ENCODE measurements at places on chromosomes 2 and 18.

- DNase-seq, result no peak
These were observed 19.3 kb downstream of the TMEM247 start for GRCh38 chr2:46498681-46499080.

DNA sequence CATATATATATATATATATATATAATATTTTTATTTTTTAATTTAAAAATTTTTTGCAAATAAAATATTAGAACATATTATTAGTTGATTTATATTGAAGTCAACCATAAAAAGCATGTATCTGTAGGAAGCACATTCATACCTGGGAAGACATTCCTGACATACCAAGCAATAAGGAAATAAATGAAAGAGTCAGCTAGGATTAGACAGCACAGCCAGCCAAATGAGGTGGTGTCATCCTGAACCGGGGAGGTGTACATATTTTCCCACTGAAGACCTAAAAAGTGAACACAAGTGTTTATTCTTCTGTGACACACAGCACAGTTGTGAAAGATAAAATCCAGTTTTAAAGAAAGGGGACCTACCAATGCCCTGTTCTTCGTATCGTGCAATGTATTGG is 149.2 kb downstream of the ABCA12 start:
- DNase-seq, result no peak

DNA sequence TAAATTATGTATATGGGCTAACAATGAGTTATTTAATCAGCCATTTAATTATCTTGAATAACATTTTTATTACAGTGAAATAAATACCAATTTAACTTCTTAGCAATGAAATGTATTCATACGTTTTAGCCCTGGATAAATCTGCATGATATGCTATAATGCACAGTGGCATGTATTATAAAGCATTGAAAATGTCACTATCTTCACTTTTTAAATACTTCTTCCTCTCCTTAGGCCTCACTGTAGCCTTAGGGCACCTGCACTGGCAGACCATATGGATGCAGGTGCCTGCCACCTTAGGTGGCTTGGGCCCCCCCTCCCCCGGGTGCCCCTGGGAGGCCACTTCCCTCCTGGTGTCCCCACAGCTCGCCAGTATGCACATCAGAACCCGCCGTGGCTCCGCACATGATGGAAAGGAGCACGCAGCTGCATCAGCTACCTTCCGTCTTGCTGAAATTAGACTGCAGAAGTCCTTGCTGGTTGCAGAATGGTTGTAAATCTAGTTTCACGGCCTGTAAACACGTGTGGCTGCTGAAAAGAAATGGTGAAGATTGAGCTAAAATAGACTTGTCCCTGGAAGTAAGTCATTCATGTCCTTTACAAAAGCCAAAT is 56.7 kb downstream of the ADI1 start:
- DNase-seq, result no peak

- peak; percentile 39 for DNase-seq
These were observed 24.6 kb downstream of the MAIP1 start for GRCh38 chr2:199979832-199980628.

GRCh38 chr2:231621051-231621879 is 28.6 kb downstream of the TEX44 start:
- DNase-seq, result no peak

DNA sequence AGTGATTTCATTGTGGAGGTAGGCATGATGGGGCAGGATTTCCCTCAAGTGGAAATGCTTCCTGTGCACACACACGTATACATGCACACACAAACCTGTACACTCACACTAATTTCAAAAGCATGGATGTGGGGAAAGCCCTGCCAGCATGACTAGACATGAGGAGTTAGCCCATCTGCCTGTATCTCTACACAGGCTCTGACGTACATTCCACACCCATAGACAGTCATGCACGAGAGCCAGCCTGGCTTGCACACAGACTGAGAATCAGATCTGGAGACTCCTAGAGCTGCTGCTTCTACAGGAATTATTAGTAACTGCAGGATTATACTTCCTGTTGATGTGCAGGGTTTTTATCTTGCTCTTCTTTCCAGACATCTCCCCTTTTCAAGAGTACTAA is 27.3 kb upstream of the NFU1 start:
- DNase-seq, result no peak

GRCh38 chr18:44229693-44230108 is 451.0 kb upstream of the SETBP1 start:
- no peak for DNase-seq

DNA sequence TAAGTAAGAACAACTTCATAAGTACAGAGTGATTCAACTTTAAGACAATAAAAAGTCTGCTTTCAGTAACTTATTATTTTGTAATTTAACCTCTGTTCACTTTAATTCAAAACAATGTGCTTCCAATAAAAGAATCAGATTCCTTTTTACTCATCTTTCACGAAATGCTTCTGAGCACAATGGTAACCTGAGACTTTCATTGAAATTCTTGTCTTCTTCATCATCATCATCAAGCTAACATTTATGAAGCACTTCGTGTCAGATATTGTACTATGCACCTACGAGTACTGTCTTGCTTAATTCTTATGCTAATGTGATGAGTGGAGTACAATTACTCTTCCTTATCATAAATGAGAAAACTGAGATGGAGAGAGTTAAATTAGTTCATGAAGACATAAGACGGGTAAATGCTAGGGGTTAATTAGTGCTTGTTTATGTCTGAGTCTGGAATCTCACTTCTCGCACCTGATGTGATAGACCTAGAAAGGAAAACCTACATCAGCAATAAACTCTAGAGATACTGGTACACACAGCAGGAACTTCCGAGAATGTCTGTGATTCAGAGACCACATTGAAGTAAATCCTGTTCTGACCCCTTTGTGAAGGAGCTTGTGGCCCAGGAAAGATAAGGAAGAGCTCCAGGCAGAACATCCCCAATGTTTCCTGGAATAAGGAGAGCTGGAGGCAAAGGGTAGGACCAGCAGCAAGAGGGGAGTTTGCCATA is 227.6 kb upstream of the ETAA1 start:
- no peak for DNase-seq

- DNase-seq, result peak; percentile 95
These were observed 61.4 kb downstream of the SLC4A3 start for GRCh38 chr2:219688560-219689445.

- no peak for DNase-seq
These were observed 97.8 kb upstream of the SP3 start for GRCh38 chr2:174062934-174063333.

DNA sequence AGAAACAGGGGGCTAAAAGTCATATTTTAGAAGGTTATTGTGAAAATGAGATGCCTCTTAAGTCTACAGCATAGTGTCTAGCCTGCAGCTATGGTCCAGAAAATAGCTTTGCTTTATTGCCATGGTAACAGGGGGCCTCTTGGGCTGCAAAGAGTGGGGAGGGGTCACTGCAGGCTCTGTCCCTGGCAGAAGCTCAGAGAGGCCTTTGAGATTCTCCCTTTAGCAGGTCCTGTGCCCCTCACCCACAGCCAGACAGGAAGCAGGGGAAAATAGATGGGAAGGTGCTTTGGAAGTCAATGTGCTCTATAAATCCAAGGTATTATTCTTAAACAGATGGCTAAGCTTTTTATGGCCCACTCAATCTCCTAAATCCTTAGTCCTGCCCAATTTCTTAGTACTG is 1021.3 kb upstream of the GYPC start:
- DNase-seq, result no peak

- no peak for DNase-seq
These were observed 26.6 kb upstream of the ZCCHC2 start for GRCh38 chr18:62496262-62496661.

DNA sequence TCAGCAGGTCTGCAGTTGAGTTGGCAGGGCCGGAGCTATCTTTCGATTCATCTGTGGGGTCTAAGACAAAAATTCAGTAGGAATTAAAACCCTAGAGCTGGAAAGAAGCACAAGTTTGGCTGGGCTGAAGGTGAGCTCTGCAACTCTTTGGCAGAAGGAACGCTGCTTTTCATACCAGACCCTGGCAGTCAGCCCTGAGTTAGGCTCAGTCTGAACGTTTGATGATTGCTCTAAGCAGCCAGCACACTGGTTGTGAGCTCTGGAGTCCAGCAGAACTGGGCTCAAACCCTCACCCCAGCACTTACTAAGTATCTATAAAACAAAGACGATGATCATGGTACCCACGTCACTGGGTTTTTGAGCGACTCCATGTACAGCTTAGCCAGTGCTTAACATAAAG is 192.5 kb downstream of the TNS1 start:
- DNase-seq, result no peak

GRCh38 chr2:64177315-64177714 is 33.1 kb upstream of the PELI1 start:
- no peak for DNase-seq

DNA sequence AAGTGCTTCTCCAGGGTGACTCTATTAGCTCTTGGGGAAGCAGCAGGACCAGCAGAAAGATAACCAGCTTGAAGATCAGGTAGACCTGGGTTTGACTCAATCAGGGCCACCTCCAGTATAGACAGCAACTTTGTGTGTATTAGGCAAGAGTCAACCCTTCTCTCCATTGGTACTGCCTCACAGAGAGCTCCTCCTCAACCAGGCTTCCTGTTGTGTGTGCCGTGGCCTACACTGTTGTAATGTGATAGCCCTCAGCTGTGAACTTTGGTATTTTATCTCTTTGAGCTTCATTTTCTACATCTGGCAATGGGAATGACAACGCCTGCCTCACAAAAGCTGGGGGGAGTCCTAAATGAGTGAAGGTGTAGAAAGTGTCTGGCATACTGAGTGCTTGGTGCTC is 17.0 kb upstream of the MAP3K20 start:
- DNase-seq, result no peak

DNA sequence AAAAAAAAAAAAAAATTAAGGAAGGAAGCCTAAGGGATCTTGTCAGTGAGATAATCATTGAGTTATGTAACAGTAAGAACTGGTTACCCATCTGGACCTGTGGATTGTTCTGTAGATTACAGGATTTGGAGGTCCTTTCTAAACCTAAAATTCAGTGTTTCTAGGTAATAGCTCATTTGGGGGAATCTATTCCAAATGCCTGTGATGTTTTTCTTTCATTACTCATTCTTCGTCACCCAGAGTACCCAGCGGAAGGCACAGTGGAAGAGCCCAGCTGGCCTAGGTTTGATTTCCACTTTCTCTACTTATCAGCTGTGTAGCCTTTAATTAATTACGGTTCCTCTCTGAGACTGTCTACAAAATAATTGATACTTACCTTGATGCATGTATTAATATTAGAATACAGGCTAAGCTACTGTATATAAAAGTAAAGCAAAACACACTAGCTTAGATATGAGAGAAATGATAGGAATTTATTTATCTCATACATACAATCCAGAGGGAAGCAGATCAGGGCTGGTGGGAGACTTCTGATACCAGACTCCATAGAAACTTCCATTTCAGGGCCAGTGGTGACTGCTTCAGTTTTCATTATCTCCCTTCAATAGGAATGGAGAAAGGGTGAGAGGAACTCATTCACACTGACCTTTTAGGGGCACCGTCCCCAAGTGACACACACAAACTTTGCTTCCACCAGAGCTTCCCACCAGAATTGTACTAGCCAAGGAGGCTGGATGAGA is 115.8 kb upstream of the NOSTRIN start:
- no peak for DNase-seq

GRCh38 chr2:234761910-234762309 is 189.9 kb upstream of the SH3BP4 start:
- DNase-seq, result no peak
